ENCODE measurements at places on chromosomes 4 and X.

GRCh38 chrX:67563469-67564448 is 19.9 kb downstream of the AR start:
- no peak for DNase-seq

GRCh38 chr4:127852661-127853060 is 28.0 kb upstream of the PLK4 start:
- DNase-seq: no peak

DNA sequence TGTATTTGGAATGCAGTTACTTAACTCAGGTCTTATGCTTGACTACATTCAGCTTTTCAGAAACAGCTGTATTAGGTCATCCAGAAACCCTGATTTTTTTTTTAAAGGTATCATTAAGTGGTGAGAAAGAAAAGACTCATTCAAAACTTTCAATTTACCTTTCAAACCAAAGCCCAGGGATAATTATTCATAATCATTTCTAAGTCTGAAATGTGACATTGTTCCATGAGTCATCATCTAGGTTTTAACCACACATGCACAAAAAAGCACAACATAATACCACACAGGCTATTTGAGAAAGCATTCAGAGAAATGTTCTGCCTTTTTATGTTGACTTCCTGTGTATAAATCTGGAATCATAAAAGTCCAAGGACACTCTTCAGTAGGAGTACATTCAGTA is 288.2 kb downstream of the IL1RAPL2 start:
- DNase-seq: no peak

DNA sequence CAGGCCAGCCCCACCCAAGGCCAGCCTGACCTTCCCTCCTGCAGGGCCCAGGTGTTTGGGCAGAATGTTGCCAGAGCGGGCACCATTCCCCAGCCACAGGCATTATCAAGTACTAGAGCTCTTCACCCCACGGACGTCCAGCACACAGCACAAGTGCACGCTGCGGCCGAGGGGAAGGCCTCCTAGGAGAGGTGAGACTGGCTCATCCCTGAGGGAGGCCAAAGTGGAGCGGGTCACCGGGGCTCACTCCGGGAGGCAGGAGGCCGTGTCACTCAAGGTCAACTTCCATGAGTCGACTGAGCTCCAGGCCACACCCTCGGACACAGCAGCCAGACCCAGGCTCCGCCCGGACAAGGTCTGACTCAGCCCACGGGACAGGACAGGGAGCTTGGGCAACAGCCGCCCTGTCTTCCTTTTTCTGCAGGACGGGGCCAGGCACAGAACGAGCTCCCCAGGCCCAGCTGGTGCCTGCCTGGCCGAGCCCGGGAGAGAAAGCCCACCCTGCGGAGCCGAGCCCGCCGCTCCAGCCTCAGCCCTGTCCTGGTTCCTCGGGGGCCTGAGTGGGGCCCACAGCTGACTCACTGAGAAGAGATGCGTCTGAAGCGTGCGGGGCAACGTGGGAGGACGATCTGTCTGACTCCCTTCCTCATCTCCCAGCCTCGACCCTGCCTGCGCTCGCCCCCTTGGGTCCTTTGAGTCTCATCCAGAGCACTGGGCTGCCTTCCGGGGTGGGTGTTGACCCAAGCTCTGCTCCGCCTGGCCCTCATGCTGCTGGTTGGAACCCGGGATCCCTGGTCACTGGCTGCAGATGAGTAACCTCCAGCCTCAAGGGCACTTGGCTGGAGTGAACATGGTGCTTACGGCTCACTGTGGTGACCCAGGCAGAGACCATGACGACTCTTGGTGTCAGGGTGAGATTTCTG is 1.6 kb downstream of the SLC49A3 start:
- peak; percentile 78 for DNase-seq

DNA sequence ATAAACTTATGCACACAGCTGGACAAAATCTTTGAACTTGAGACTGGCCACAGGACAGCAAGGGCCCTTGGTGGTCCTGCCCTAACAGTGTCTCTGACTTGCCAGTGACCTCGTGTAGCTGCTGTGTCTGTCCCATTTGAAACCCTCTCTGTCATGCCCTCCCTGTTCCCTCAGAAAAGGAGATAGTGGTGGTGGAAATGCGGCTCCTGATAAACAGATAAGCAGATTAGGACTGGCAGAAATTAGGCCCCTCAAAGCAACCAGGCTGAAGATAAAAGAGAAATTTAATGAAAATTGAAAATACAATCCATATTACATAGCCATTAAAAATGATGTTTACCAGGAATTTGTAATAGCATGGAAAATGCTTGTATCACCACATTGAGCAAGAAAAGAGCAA is 136.6 kb upstream of the ATP6AP2 start:
- no peak for DNase-seq

- no peak for DNase-seq
Measured at GRCh38 chr4:1758306-1759121, 34.6 kb upstream of the FGFR3 start.

DNA sequence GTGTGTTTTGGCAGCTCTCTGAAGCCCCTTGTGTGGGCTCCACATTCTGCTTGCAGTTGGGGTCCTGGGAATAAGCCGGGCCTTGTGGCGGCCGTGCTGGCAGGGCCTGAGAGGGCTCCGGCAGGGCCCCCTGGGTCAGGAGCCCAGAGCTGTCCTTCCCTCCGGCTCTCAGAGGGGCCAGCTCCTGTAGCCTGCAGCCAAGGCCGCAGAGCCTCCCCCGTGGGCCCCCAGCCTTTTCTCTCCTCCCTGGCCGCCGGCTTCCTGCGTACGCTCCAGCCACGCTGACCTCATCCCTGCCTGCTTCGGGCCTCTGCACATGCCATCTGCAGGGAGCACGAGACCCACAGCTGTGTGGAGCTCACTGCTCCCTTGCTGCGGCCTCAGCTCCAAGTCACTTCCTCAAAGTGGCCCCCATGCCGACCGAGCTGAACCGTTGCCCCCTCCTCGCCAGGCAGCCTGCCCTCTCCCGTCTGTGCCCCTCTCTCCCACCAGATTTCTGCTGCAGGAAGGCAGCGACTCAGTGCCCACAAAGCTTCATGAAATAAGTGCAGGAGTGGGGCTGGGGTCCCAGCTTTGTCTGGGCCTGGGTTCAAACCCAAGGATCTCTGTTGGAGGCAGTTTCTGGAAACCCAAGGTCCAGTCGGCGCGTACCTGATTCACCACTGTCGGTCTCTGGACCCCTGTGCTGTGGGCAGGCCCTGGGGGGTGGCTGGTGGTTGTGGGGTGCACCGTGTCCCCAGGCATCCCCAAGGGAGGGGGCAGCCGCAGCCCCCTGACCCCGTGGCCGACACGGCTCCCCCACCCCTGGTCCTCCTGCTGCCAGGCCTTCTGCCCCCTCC is 57.1 kb upstream of the NKX1-1 start:
- peak; percentile 14 for DNase-seq
